A549 treated with ZK216348 at 1 μM for 4 hours (cell line): ENCODE measurements at places on chromosomes 12 and 14. TPM values are rescaled to one million over a fixed set of nuclear protein-coding genes. Genes with fewer than 3 reads are reported as not detected.

Gene RPL10L
- not detected in 5 replicates for total RNA-seq

Gene SIX6
- total RNA-seq: not detected in 5 replicates

Gene RAD51AP1
- 14.5 to 30.1 TPM (median 19.3 TPM) in 5 replicates for total RNA-seq

Gene TROAP
- 75.1 to 98.9 TPM (median 85.1 TPM) in 5 replicates for total RNA-seq

Gene C14orf39
- total RNA-seq: not detected in 5 replicates

Gene C1R
- 26.6 to 41.9 TPM (median 28.4 TPM) in 5 replicates for total RNA-seq

Gene TSHR
- not detected in 5 replicates for total RNA-seq

Gene TIGAR
- 42.4 to 58.8 TPM (median 49.6 TPM) in 5 replicates for total RNA-seq

Gene TAS2R19
- 0.19 TPM in 1 of 5 replicates, not detected in the others for total RNA-seq

Gene CEP170B
- total RNA-seq: 13.0 to 30.1 TPM (median 25.4 TPM) in 5 replicates

Gene MYH6
- 0.02 TPM in 1 of 5 replicates, not detected in the others for total RNA-seq

Gene SLC8A3
- total RNA-seq: not detected in 5 replicates

Gene CLEC14A
- total RNA-seq: not detected in 5 replicates

Gene NCAPD2
- 52.1 to 69.4 TPM (median 63.1 TPM) in 5 replicates for total RNA-seq

Gene DACT1
- 0.37 to 0.58 TPM (median 0.47 TPM) in 5 replicates for total RNA-seq

Gene SERPINA1
- total RNA-seq: 0.72 to 1.2 TPM (median 0.83 TPM) in 5 replicates

Gene CHFR
- 19.9 to 26.7 TPM (median 21.7 TPM) in 5 replicates for total RNA-seq

Gene SDS
- 0.40 to 1.5 TPM (median 1.2 TPM) in 5 replicates for total RNA-seq

Gene OTOGL
- total RNA-seq: not detected in 5 replicates

Gene TNS2
- 26.9 to 52.9 TPM (median 44.2 TPM) in 5 replicates for total RNA-seq

Gene INSM2
- 0.07 TPM in 1 of 5 replicates, not detected in the others for total RNA-seq

Gene PMCH
- total RNA-seq: not detected in 5 replicates

Gene PELI2
- total RNA-seq: 0.49 to 1.8 TPM (median 1.0 TPM) in 5 replicates

Gene OR4K1
- total RNA-seq: not detected in 5 replicates

Gene GLS2
- 0.12 to 1.5 TPM (median 0.27 TPM) in 3 of 5 replicates, not detected in the others for total RNA-seq

Gene ADAM20
- total RNA-seq: not detected in 5 replicates

Gene DNAI7
- 0.16 to 0.22 TPM (median 0.18 TPM) in 4 of 5 replicates, not detected in the other for total RNA-seq

Gene KCNC2
- not detected in 5 replicates for total RNA-seq

Gene GRIP1
- total RNA-seq: 1.4 to 6.6 TPM (median 4.4 TPM) in 5 replicates

Gene NTN4
- 41.4 to 56.2 TPM (median 44.5 TPM) in 5 replicates for total RNA-seq

Gene TMEM179
- total RNA-seq: 0.21 to 0.54 TPM (median 0.36 TPM) in 4 of 5 replicates, not detected in the other

Gene SYCP3
- not detected in 5 replicates for total RNA-seq
